NCI-H2081 treated with DMSO at 0.1 percent for 48 hours (cell line): ENCODE measurements at places on chromosomes 11 and 22.
A peak's percentile ranks its signal among the peaks of the same experiment; 100 is the strongest.

DNA sequence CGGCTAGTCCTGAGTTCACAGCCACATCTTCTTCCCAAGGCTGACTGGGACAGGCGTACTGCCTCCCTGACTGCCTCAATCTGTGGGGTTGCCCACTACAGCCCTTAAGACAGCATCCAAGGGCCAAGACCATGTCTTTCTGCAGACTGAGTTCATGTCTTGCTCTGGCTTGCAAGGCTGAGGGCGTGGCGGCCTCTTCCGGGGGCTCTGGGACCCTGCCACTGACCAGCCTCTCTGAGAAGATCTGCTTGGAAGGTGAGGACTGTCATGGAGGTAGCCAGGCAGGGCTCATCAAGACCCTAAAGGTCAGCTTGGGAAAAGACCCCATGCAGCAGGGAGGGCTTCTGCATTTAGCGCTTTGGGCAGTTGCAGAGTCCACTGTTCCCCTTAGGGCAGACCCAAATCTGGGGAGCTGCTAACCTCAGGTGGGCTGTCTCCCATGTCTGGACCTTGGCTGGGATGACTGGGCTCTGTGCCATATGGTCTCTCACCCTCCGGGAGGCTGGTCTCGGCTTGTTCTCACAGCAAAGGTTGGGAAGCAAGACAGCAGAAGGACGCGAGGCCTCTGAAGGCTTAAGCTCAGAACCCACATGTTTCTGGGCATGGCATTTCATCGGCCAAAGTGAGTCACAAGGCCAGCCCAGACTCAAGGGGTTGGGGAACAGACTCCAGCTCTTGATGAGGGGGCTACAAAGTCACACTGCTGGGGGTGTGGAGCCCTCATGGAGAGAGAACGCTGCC, 109.1 kb upstream of the LMO1 start:
- no peak for DNase-seq

GRCh38 chr11:31433851-31434250, 64.2 kb downstream of the DNAJC24 start:
- DNase-seq = no peak

GRCh38 chr11:96842731-96843130, 452.9 kb downstream of the JRKL start:
- DNase-seq = no peak

- DNase-seq = no peak
Observed at GRCh38 chr11:1796413-1797011, 32.8 kb upstream of the CTSD start.

GRCh38 chr11:69657456-69657910, 16.5 kb downstream of the CCND1 start:
- DNase-seq = no peak

DNA sequence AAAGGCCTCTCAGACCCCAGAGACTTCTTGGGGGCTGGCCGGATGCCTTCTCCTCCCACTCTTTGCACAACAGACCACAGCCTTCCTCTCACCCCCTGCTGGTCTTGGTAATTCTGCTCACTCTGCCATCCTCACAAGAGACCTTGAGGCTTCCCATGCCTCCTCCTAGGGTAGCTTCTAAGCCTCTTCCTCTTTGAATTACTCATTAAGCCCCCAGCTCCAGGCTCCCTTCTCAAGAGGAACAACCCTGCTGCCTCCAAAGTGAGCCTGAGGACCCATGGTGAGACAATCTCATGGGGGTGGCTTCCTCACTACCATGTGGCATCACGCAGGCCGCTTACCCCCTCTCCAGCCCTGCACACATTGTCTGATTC, 184.6 kb upstream of the SYT13 start:
- DNase-seq = no peak

- no peak for DNase-seq
Observed at GRCh38 chr22:35648066-35649025, at the start of gene APOL6. TSS of gene APOL6 (plus strand) at chr22:35648446. CDS start at chr22:35656426, 7,980 bp downstream.

DNA sequence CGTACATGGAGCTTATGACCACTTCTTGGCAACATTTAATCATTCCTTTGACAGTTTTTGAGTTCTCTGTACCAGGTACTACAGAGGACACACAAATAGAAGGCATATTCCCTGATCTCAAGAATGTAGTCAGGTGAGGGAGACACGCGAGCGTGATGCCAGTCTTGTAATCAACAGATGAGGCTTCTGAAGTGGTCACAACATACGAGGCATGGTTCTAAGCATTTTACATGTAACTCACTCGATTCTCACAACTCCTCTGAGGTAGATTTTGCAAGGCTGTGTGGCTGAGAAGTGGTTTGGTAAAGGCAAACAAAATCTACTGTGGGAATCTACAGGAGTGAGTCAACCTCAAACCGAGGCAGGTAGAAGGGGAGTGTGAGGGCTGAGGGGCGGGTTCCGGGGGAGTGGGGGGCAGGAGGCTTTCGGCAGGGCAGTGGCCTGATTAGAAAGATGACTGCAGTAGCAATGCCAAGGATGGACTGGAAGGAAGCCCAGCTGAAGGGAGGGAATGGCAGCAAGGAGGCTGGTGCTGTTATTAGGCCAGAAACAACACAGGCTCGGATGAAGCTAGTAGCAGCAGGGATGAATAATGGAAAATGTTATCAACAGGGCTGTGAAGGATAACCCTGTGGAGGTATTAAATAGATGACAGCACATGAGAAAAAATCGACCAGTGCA, 63.8 kb downstream of the ST14 start:
- DNase-seq = no peak

GRCh38 chr11:64568041-64568571, 22.9 kb upstream of the SLC22A12 start:
- no peak for DNase-seq

- DNase-seq = no peak
Observed at GRCh38 chr11:111524056-111524455, 9.5 kb downstream of the HOATZ start.

GRCh38 chr22:45966320-45966894, 10.6 kb downstream of the WNT7B start:
- peak; percentile 32 for DNase-seq

DNA sequence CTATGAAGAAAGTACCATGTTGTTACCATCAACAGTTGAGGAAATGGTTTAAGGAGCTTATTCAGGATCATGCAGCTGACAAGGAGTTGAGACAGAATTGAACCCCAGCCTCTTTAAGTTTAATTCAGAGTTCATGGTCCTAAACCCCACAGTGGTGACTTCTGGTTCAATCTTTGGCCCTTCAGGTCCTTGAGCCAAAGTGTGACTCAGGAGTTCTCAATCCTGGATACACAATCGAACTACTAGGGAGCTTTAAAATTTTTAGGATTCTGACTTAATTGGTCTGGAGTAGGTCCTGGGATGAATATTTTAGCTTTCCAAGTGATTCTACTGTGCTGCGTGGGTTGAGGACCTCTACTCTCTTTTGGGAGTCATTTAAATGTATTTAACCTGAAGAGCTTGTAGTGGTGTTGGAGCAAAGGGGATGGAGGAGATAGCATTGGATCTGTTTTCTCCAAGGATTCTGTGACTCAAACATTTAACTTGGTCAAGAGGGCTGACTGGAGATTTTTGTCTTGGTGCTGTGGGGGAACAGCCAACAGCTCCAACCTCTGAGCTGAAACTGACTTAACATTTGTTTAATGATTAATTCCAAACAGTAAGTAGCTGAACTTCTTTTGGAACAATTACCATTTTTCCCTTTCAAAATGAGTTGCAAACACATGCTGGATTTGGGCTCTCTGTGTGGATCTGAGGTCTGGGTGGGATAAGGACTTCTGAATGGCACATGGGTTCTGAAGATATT, 80.1 kb downstream of the INSC start:
- no peak for DNase-seq

GRCh38 chr11:133762538-133762937, 82.8 kb downstream of the SPATA19 start:
- no peak for DNase-seq

GRCh38 chr11:132770829-132771530, 761.3 kb downstream of the OPCML start:
- DNase-seq = no peak

- DNase-seq = no peak
Observed at GRCh38 chr11:116613206-116613875, 159.4 kb downstream of the BUD13 start.

DNA sequence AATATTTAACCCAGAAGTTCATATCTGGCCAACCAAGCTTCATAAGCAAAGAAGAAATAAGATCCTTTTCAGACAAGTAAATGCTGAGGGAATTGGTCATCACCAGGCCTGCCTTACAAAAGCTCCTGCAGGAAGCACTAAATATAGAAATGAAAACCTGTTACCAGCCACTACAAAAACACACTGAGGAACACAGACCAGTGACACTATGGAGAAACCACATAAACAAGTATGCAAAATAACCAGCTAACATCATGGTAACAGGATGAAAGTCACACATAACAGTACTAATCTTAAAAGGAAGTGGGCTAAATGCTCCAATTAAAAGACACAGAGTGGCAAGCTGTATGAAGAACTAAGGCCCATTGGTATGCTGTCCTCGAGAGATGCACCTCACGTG, 311.4 kb downstream of the DYNC2H1 start:
- no peak for DNase-seq

DNA sequence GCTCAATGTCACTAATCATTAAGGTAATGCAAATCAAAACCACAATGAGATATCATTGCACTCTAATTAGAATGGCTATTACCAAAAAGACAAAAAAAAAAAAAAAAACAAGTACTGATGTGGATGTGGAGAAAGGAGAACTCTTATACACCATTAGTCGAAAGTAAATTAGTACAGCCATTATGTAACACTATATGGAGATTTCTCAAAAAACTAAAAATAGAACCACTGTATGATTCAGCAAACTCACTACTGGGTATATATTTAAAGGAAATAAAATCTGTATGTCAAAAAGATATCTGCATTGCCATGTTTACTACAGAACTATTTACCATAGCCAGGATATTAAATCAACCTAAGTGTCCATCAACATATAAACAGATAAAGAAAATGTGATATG, 265.4 kb upstream of the ARHGAP20 start:
- no peak for DNase-seq

DNA sequence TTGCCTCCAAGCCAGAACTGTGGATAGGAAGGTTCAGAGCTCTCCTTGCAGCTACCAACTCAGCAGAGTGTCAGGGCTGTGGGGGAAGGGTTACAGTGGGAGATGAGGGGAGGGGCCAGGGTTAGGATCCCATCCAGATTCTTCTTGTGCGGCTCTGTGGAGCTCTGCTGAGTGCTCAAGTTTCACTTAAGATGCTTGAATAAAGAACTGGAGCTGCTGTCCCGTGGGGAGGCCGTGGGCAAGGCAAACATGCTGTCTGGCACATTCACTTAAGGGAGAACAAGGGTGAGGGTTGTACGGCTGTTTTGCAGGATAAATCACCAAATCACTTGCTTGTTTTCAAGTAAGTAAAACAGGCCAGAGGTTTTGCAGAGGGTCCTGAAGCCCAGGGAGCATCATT, 197.1 kb downstream of the FAM76B start:
- DNase-seq = no peak

- no peak for DNase-seq
Observed at GRCh38 chr11:67279589-67280340, 9.3 kb upstream of the ANKRD13D start.

DNA sequence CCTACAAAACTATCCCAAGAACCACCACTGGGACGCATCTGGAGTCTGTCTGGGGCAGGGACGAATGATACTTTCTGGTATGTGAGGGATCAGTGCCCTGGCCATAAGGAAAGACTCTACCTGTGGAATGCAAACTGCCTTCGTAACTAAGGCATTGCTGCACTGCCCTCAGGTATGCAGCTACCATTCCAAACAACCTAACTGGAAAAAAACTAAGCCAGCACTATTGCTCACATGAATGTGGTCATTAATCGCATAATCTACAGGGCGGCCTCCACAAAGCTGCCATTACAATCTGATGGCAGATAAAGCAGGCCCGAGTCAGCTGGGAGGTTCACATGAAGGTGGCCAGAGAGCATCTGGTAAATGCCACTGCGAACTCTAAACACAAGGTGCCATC, 3.9 kb downstream of the PACSIN2 start:
- DNase-seq = no peak

DNA sequence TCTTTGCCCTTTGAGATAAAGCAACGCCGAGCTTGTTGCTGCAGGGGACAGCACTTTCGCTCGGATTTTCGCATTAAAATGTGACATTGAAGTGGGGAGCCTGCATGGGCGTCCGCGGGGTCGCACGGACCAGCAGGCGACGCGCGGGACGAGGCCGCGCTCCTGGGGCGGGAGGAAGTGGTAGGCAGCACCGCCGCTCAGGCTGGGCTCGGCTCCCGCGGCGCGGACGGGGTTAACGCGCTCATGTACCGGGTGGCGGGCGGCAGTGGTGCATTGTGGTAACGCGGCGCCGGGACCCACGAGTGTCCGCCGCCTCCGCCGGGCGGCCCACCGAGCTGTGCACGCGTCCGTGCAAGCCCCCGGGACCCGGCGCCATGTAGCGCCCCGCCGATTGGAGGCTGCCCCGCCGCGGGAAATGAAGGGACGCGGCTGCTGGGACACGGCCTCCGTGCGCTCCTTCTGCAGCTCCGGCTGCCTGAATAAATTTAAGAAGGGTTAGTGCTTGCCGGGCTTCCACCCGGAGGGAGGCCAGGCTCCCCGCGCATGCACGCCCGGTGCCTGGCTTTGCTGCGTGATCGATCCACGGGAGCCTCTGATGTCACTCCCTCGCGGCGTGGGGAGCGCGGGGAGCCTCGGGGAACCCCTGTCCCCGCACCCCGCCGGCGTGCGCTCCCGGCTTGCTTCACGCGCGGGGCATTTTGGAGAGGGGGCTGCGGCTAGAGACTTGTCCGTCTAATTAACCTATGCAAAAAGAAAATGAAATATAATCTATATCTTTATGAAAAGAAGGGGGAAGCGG, 127.7 kb downstream of the OSBP2 start:
- no peak for DNase-seq

DNA sequence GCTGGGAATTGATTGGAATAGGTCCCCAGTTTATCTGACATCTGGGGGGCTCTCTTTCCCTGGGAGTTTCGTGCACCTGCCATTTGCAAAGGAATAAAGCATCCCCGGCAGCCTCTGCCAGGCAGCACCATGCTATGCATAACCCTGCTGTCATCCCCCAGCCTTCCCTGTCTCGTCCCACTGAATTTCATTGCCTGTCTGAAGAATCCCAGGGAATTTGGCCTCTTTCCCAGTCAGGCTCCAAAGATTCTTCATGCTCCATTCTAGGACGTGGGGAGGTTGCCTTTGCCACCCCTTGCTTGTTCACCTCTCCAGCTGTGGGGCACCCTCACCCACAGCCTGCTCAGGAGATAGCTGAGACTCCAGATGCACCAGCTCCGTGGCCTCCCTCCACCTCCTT, 195.1 kb upstream of the TBCEL start:
- no peak for DNase-seq

GRCh38 chr11:71971680-71972079, 27.0 kb upstream of the IL18BP start:
- DNase-seq = no peak

GRCh38 chr22:35148866-35149548, 83.0 kb downstream of the ISX start:
- DNase-seq = no peak

GRCh38 chr11:113553235-113553634, 78.0 kb upstream of the DRD2 start:
- DNase-seq = no peak

DNA sequence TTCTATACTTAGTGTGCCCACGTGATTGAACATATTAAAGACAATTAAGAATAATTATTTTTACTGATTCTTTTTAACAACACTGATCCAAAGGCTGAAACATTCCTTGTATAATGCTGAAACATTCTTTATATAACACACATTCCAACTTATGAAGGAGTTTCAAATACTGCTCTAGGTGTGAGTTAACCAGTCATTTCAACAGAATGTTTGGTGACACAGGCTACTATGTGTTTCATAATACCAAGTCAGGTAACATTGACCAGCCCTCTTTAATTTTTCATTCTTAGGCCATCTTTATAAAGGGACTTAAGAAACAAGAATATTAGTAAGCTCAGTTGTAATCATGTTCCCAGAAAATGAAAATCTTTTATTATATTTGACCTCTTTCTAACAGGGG, 136.6 kb downstream of the ELP4 start:
- no peak for DNase-seq

- DNase-seq = no peak
Observed at GRCh38 chr11:105321696-105322095, 182.1 kb upstream of the CARD18 start.
